ENCODE measurements at places on chromosomes 16 and 17. TPM values are rescaled to one million over a fixed set of nuclear protein-coding genes. Genes with fewer than 3 reads are reported as not detected.

The KRTAP9-4 gene
- not detected for total RNA-seq

The CD19 gene
- total RNA-seq: not detected

The MGAT5B gene
- total RNA-seq: 0.15 TPM

The TBC1D3I gene
- total RNA-seq: not detected

The CANT1 gene
- 66.1 TPM for total RNA-seq

The CD300E gene
- total RNA-seq: not detected

The C1QTNF8 gene
- total RNA-seq: not detected

The MEOX1 gene
- not detected for total RNA-seq

The ARL5C gene
- total RNA-seq: not detected

The JMJD6 gene
- total RNA-seq: 22.1 TPM

The COL1A1 gene
- 30.7 TPM for total RNA-seq

The MPV17L gene
- 1.5 TPM for total RNA-seq

The C16orf74 gene
- total RNA-seq: 156 TPM

The SEPTIN12 gene
- not detected for total RNA-seq

The CRYBA1 gene
- not detected for total RNA-seq

The CA5A gene
- not detected for total RNA-seq

The CFAP20 gene
- total RNA-seq: 41.6 TPM

The PKMYT1 gene
- 86.7 TPM for total RNA-seq

The ACSM2B gene
- total RNA-seq: not detected

The IRX5 gene
- 7.7 TPM for total RNA-seq

The MAF gene
- total RNA-seq: 9.8 TPM

The XAF1 gene
- total RNA-seq: 0.84 TPM

The SCGB1C2 gene
- not detected for total RNA-seq

The SLC2A4 gene
- total RNA-seq: 0.08 TPM

The GAN gene
- total RNA-seq: 5.9 TPM

The NLRP1 gene
- total RNA-seq: 23.7 TPM

The SLC52A1 gene
- total RNA-seq: 0.62 TPM

The KRT12 gene
- total RNA-seq: not detected

The PALB2 gene
- 8.6 TPM for total RNA-seq

The NPIPA2 gene
- total RNA-seq: not detected

The AOC3 gene
- 0.08 TPM for total RNA-seq

The TSPOAP1 gene
- total RNA-seq: not detected

The MEIOB gene
- total RNA-seq: 0.08 TPM

The CDH11 gene
- total RNA-seq: 66.0 TPM

The ITPRIPL2 gene
- 13.8 TPM for total RNA-seq

The PRAC1 gene
- total RNA-seq: not detected

Measured in hair follicular keratinocyte (primary cell).